ENCODE measurements at places on chromosomes 5 and 9. TPM values are rescaled to one million over a fixed set of nuclear protein-coding genes. Genes with fewer than 3 reads are reported as not detected.

- no peak for DNase-seq
Measured at GRCh38 chr9:95545831-95546567, 29.2 kb upstream of the PTCH1 start.

DNA sequence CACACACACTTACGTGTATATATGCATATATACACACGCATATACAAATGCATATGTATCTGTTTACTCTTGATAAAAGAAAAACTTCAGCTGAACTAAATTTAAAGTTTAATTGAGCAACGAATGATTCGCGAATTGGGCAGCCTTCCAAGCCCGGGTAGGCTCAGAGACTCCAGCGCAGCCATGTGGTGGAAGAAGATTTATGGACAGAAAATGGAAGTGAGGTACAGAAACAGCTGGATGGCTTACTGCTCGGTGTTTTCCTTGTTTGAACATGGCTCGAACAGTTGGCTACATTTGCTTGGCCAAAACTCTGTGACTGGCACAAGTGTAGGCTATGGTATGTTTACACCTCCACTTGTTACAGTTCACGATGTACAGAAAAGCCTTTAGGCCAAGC lies 239.3 kb upstream of the PRDM9 start:
- no peak for DNase-seq

DNA sequence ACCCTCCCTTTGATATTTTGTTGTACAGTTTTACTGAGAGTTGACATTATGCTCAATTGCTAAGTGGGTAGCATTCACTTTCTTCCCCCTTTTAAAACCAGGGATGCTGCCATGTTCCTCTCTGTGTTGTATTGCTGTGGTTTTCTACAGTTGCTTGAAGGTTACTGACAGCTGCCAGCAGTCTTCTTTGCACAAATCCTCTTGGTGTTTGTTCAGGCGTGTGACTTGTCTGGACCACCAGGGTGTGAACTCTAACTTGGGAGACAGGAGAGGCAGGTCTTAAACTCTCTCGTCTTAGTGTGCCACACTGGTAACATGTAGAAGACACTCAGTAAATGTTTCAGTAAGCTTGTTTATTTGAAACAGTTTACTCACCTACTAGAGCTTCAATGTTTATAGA lies 25.1 kb downstream of the SLC44A1 start:
- DNase-seq = no peak

DNA sequence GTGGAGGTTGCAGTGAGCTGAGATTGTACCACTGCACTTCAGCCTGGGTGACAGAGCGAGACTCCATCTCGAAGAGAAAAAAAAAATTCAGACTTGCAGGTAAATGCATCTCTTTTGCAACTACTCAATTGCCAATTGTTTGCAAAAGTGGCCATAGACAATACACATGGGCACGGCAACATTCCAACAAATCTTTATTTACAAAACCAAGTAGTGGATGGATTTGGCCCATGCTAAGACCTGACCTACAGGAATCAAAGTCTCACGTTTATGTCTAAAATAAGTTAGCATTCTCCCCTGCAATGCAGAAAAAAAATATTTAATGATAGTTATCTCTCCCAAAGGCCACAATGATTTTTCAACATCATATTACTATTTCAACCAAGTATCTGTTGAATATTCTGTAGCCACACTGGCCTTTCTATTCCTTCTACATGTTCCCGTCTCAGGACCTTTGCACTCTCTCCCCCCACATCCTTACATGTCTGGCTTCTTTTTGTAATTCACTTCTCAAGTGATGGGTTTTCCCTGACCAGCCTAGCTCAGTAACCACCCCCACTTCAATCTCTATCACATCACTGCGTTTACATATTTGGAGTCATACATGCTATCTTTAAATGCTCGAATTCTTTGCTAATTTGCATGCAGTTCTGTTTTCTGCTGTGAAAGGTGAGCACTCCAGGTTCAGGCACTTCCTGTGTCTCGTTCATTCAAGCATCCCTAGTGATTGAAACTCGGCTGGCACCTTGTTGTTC lies 54.2 kb downstream of the FNBP1 start:
- DNase-seq = no peak

GRCh38 chr9:99044827-99045226 lies 60.1 kb upstream of the TGFBR1 start:
- DNase-seq = no peak

The RNF130 gene
- total RNA-seq = 28.1 TPM

The GZMA gene
- total RNA-seq = not detected

The FAXDC2 gene
- total RNA-seq = 5.0 TPM

Data from pulmonary artery endothelial cell (primary cell).